ENCODE measurements at places on chromosomes 13 and 19.

DNA sequence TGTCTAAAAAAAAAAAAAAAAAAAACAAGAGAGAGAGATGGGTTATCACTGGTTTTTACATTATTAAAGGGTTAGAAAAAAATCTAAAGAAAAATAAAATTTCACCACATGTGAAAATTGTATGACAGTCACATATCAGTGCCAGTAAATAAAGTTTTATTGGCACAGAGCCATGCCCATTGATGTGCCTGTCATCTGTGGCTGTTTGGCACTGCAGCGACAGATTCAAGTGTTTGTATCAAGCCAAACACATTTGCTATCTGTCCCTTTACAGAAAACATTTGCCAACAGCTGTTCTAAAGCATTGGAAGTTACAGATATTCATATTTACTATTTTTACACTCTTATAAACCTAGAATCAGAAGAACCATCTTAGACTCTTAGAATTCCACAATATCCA, 16.3 kb downstream of the FCHO1 start:
- DNase-seq: no peak

DNA sequence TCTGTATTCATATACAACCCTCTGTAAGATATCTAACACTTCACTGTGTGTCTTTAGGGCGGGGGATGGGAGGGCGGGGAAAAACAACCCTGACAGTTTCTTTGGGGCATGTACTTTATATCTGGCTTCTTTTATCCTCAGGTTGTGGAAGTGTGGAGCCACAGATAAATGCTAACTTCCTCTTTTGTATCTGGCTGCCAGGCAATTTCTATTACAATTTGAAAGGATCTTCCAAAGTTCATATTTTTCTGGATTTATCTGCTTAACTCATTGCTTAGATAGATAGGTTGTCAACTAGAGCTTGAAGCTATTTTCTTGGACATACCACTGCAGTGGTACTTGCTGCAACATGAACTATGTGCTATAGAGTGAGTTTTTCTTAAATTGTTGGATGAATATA, 393.0 kb downstream of the LMO7 start:
- no peak for DNase-seq

DNA sequence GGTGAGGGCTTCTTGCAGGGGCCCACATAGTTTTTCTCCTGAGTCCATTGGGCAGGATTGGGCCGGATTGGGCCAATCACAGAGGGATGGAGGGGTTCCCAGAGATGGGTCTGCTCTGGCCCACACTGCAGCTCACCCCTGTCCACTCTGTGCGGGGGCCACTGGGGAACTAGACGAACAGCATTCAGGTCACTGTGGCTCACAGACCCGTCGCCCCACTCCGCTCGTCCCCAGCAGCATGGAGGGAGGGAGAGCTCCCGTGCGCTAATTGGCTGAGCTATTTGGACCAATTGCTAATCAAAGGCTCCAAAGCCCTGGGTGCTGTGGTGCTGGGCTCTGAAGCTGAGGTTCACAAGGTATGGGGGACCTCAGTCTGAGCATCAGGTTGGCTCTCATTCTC, 11.3 kb downstream of the NACC1 start:
- DNase-seq: no peak

GRCh38 chr19:56217039-56217949, 15.2 kb downstream of the ZSCAN5C start:
- DNase-seq: peak; percentile 35

DNA sequence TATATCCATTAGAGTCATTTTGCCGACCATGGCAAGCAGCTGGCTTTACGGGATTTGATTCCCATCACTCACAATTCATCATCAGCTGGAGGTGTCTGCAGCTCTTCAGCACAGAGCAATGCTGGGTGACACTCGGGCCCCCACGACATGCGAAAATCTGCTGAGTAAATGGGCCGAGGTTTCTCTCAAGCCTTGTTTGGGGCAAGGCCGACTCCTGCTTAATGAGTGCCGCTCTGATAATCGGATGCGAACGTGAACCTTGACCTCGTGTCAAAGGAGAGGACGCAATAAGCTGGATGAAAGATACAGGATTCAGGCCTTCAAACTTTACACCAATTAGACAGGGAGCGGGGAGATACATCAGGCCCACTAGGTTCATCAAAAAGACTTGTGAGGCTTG, 65.2 kb downstream of the GGACT start:
- no peak for DNase-seq

DNA sequence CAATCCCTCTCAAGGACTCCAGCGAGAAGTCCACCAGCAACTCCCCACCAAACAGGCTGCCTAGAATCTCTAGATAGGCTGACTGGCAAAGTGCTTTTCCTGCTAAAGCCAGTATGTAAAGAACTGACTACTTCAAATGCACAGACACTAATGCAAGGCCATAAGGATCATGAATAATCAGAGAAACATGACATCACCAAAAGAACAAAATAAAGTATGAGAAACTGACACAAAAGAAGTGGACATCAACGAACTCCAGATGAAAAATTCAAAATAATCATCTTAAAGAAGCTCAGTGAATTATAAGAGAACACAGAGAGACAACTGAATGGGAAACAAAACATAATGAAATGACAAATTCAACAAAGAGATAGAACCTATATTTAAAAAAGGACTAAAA, 26.4 kb upstream of the CD70 start:
- DNase-seq: no peak

DNA sequence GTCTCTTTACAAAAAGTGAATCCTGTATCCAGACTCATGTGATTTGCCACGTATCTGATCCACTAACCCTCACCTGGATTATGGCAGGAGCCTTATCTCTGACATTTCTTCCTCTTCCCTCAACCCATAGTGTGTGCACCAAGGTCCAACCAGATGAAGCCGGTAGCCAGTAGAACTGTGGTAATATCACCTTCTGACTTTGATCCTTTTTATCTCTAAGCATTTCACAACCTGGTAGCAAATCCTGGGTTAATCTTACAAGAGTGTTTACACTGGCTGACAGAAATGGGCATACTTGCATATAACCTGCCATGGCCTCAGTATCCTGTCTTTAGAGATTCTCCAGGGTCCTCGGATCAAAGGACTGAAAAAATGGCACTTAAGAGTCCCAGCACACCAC, 1.9 kb downstream of the ZNF417 start:
- DNase-seq: no peak

Data from EL (cell line).